ENCODE measurements at places on chromosomes 1 and 21. TPM values are rescaled to one million over a fixed set of nuclear protein-coding genes. Genes with fewer than 3 reads are reported as not detected.
A peak's percentile ranks its signal among the peaks of the same experiment; 100 is the strongest.

CRYBG2 gene
- total RNA-seq: under 0.01 TPM

WARS2 gene
- 20.9 TPM for total RNA-seq

CHODL gene
- not detected for total RNA-seq

DNA sequence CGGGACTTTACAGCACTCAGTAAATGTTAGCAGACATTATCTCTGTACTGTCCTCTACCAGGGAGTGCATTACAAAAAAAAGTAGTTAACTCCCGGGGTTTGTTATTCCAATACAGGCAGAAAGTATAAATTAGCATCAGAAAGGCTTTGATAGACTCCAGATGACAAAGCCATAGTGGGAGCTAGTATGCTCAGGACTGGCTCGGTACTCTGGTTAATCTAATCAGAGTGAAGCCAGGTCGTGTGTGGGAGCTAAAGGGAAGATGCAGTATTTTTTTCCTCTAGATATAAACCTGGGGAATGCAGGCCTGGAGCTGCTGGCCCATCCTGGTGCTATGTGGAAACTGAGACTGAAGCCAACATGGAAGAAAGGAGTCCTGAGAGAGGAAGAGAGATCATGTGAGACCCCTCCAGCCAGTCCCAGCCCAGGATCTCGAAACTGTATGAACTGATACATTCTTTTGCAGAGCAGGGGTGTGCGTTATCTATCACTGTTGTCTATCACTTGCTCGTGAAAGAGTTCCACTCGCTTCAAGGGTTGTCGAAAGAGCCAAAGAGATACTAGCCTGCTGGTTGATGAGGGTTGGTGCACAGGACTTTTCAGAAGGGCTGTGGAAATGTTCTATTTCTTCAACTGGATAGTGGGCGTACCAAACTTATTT lies 125.8 kb downstream of the PLPP3 start:
- H3K27me3 ChIP-seq: no peaks in the 10 kb centered on the region
- H3K4me1 ChIP-seq: peaks cover 37% of the 10 kb centered on the region
- no peak overlapping the region for H3K27ac ChIP-seq

DIRAS3 gene
- total RNA-seq: 7.5 TPM

DNA sequence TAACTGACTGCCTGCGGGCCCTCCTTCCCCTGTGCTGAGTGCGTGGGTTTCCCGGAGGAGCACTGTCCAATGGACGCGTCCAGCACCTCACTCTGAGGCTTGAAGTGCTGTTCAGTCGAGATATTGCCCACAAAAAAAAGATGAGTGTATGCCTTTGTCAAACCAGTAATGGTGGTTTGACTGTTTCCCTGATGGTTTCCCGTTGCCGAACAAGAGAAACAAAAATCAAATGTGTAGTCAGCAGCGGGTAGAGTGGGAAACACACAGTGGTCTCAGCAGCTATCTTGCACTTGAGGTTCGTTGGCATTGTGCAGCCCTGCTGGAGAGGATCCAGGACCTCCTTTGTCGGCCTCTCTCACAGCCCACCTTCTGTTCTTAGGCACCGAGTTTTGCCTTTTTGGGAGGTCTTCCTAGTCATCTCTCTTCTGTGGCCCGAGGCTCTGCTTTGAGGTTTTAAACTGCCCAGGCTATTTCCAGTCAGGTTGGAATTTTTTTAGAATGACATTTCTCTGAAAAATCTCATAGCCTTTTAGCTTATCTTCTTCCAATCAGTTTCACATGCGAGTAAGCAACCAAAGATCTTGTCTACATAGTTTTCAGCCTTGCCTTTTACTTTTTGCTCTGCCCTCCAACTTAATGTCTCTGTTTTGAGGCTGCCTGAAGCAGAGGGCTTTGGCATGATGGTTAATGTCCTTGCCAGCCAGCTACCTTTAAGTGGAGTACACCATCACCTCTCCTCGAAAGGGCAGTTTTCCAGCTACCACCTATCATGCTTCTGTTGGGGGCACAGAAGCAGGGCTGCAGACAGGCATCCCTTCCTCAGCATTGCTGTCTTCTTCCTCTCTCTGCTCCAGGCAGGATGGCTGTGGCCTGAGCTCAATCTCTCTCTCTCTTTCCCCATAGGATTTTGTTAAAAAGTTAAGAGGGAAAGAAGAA lies 132.3 kb downstream of the URB2 start:
- H3K36me3 ChIP-seq: no peaks in the 10 kb centered on the region
- H3K27me3 ChIP-seq: no peaks in the 10 kb centered on the region
- no peak overlapping the region for H3K27ac ChIP-seq
- no peak overlapping the region for H3K4me3 ChIP-seq
- H3K4me1 ChIP-seq: no peaks in the 10 kb centered on the region

FAM177B gene
- 1.0 TPM for total RNA-seq

UBQLN4 gene
- 19.5 TPM for total RNA-seq

GRCh38 chr1:53273526-53273925 lies 35.2 kb upstream of the MAGOH start:
- no peaks in the 10 kb centered on the region for H3K36me3 ChIP-seq
- no peak overlapping the region for H3K27ac ChIP-seq
- no peaks in the 10 kb centered on the region for H3K27me3 ChIP-seq
- H3K4me1 ChIP-seq: no peaks in the 10 kb centered on the region

EFNA4 gene
- total RNA-seq: 2.0 TPM

DNA sequence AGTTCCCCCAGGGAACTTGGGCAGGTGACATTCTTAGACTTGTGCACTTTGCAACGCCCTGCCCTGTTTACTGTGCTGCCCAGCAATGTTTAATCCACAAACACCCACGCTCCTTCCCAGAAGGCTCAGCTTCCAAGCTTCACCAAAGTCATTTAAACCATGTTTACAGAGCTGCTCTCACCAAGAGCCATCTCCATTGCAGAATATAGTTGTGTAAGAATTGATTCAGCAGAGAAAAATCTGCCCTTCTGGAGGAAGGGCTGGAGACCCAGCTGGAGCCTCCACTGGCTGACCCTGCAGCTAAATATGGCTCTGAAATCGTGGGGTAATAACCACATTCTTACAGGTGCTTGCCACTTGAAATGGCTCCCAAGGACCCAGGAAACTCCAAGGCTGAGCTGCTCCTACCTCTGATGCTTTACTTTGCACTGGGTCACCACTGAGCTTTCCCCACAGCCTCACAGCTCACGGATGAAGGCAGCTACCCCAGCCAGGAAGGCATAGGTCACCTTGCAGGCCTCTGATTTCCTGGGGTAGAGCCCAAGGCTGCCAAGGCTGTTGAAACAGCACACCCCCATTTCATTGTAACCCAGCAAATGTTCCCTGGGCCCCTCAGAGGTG lies 8.7 kb downstream of the CAPN2 start:
- H3K4me3 ChIP-seq: no peak overlapping the region
- H3K27me3 ChIP-seq: no peaks in the 10 kb centered on the region
- peak overlapping the region; percentile 64 for H3K27ac ChIP-seq
- no peaks in the 10 kb centered on the region for H3K4me1 ChIP-seq

DNA sequence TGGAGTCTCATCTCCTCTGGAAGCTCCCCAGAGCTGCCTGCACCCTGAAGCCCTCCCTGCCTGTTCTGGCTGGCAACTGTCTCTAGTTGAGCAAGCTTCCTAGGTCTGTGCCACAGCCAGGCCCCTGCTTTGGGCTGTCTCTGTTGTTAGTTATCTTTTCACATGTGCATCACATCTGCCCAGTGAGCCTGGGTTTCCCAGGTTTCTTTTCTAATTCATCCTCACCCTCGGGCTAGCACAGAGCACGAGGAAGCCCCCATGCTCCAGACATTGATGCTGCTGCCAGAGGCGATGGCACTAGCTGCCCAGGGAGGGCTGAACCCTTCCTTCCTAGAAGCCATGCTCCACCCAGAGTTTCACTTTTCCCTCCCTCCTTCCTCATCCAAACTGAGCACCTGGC lies 27.2 kb downstream of the RASSF5 start:
- peaks cover 1% of the 10 kb centered on the region for H3K4me1 ChIP-seq
- no peaks in the 10 kb centered on the region for H3K27me3 ChIP-seq
- H3K36me3 ChIP-seq: no peaks in the 10 kb centered on the region
- no peak for DNase-seq

GNG4 gene
- 0.42 TPM for total RNA-seq

GRCh38 chr21:15071009-15071408 lies 6.2 kb upstream of the NRIP1 start:
- H3K27ac ChIP-seq: no peak overlapping the region
- H3K4me1 ChIP-seq: no peaks in the 10 kb centered on the region
- no peak overlapping the region for H3K4me3 ChIP-seq

- H3K4me1 ChIP-seq: no peaks in the 10 kb centered on the region
- H3K27ac ChIP-seq: no peak overlapping the region
- no peak for DNase-seq
- no peaks in the 10 kb centered on the region for H3K36me3 ChIP-seq
Observed at GRCh38 chr1:224259986-224260385, 70.0 kb downstream of the NVL start.

MPZ gene
- 1,776 TPM for total RNA-seq

GRCh38 chr21:36125512-36126207 lies 9.2 kb upstream of the CBR3 start:
- H3K4me3 ChIP-seq: no peak overlapping the region
- no peak overlapping the region for H3K27ac ChIP-seq
- no peaks in the 10 kb centered on the region for H3K4me1 ChIP-seq
- DNase-seq: peak; percentile 69

- H3K36me3 ChIP-seq: no peaks in the 10 kb centered on the region
- H3K4me1 ChIP-seq: no peaks in the 10 kb centered on the region
- no peak overlapping the region for H3K27ac ChIP-seq
Observed at GRCh38 chr1:50172299-50172698, 63.6 kb downstream of the ELAVL4 start.

AMPD1 gene
- total RNA-seq: not detected

GRCh38 chr1:22611530-22611947 lies 24.9 kb upstream of the C1QA start:
- H3K36me3 ChIP-seq: no peaks in the 10 kb centered on the region
- H3K27me3 ChIP-seq: no peaks in the 10 kb centered on the region
- H3K4me3 ChIP-seq: no peak overlapping the region
- H3K27ac ChIP-seq: no peak overlapping the region

DNA sequence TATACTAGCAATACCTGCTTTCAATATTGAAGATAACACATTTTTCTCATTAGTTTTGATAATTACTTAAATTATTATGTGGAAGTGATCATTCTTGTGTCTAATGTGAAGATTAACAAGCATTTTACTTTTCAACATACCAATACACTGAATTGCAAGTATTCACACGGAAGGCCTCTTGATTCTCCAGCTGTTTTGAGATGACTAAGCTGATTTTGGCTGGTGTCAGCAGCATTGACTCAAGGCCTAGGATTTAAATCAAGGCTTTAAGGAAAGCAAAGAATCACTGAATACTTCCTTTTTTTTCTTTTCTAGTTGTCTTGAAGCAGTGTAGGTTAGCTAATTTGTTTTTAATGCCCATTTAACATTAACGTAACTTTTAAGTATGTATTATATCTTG lies 373.7 kb downstream of the SRGAP2C start:
- H3K4me1 ChIP-seq: no peaks in the 10 kb centered on the region
- H3K4me3 ChIP-seq: no peak overlapping the region

KCNJ6 gene
- not detected for total RNA-seq

SELENOF gene
- 97.9 TPM for total RNA-seq

UQCRH gene
- total RNA-seq: 294 TPM

CDK11B gene
- total RNA-seq: 31.8 TPM

DNA sequence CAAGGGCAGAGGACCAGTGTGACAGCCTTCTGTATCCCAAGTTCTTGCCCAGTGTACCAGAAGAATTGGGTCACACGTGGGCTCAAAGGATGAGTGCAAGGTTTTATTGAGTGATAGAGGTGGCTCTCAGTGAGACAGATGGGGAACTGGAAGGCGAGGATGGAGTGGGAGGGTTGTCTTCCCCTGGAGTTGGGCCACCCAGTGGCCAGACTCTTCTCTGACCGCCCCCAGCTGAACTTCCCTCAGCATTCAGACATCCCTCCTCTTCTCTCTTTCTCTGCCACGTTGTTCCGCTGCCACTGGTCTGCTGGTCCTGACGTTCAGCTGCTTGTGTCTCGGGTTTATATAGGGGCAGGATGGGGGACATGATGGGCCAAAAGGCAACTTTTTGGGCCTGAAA lies 150.1 kb upstream of the IVNS1ABP start:
- no peaks in the 10 kb centered on the region for H3K4me1 ChIP-seq
- H3K36me3 ChIP-seq: no peaks in the 10 kb centered on the region
- no peaks in the 10 kb centered on the region for H3K27me3 ChIP-seq
- no peak for DNase-seq
- H3K27ac ChIP-seq: no peak overlapping the region
- H3K4me3 ChIP-seq: no peak overlapping the region

- peaks cover 71% of the 10 kb centered on the region for H3K4me1 ChIP-seq
- DNase-seq: no peak
- no peak overlapping the region for H3K27ac ChIP-seq
- H3K36me3 ChIP-seq: no peaks in the 10 kb centered on the region
Observed at GRCh38 chr1:91685994-91686393, 185.3 kb downstream of the CDC7 start.

DNA sequence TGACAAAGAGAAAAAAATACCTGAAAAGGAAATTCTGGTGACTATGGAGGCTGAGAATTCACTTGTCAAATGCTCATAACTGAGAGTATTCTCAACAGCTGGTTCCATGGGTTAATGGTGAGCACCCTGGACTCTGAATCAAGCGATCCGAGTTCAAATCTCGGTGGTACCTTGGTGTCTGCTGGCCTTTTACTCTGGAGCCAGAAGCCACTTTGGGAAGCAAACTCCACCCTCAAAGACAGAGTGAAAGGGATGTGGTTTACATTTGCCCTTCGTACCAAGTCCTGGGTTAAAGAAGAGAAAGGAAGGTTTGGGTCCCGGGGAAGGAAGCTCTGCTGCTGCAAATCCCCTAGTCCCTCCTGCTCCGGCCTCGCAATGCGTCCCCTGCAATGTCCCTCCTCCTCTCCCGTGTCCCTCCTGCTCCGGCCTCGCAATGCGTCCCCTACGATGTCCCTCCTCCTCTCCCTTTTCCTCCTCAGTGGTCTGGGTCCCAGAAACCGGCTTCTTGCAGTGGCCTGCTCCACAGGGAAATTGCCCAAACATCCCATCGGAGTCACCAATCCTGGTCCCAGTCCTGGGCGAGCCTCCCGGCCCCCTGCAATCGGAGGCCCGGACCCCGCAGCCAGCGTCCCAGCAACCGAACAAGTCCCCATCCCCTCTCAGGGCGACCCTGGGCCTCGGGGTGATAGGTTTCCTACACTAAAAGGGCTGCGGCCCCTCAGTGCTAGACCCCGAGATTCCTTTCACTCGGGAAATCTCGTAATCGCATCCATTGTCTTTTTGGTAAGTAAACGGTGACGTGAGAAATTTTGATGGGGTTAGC lies 129.4 kb downstream of the PPIAL4G start:
- peaks cover 94% of the 10 kb centered on the region for H3K27me3 ChIP-seq
- no peak overlapping the region for H3K27ac ChIP-seq
- DNase-seq: no peak

DNA sequence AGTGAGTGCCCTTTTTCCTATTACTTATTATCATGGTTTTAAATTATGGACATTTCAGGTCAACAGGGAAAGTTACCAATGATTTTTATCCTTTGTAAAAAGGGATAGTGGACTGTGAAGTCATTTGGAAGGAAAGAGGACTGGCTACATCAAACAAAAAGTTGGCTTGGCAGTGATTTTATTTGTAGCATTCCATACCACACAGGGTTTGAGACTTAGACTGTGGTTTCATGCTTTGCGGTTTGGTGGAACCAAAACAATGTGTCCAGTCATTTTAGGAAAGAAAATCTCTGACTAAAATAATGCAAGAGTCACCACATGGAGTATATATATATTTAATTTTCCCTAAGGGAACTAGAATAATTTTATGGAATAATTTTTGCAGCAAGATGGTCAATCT lies 239.5 kb downstream of the HMCN1 start:
- DNase-seq: no peak
- no peaks in the 10 kb centered on the region for H3K36me3 ChIP-seq
- H3K4me1 ChIP-seq: peaks cover 7% of the 10 kb centered on the region
- no peak overlapping the region for H3K27ac ChIP-seq

KRTAP12-1 gene
- not detected for total RNA-seq
